ENCODE measurements at places on chromosomes 2 and 18. TPM values are rescaled to one million over a fixed set of nuclear protein-coding genes. Genes with fewer than 3 reads are reported as not detected.

DNA sequence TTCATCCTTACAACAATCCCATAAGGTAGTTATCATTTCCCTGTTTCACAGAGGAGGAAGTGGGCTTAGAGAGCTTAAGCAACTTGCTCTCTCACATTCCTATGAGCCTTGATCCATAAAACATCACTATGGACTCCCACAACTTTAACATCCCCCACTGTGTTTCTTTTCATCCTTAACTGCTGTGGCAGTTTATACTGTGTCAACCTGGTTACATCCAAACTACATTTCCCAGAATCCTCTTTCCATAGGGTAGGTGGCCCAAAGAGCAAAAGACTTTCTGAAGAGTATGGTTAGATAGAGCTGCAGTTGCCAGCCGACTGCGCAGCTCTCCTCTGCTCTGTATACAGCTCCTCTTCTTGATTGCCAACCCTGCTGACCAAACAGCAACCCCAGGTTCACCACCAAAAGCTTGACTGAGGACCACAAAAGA is 22.5 kb downstream of the MAP3K2 start:
- DNase-seq: no peak

DNA sequence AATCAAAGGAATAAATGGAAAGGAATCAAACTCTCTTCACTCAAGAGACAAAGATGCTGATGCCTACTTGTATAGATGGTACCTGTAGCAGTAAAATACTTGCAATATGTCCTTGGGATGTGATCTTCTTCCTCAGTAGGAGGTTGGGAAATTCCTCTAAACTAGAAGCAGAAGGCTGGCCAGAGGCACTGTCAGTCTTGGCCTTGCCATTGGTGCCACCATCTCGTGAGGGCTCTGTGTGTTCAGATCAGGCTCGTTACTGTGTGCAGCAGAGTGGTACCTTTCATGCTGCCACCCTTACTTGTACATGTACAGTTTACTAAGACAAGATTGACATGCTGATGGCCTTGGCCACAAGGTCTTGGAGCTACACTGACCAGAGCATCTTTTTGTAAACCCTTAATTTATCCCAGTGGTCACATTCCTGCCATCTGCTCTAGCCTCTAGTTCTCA is 169.0 kb downstream of the MYCN start:
- DNase-seq: no peak

- DNase-seq: no peak
Observed at GRCh38 chr18:79798346-79798998, 734 bp downstream of the KCNG2 start.

DNA sequence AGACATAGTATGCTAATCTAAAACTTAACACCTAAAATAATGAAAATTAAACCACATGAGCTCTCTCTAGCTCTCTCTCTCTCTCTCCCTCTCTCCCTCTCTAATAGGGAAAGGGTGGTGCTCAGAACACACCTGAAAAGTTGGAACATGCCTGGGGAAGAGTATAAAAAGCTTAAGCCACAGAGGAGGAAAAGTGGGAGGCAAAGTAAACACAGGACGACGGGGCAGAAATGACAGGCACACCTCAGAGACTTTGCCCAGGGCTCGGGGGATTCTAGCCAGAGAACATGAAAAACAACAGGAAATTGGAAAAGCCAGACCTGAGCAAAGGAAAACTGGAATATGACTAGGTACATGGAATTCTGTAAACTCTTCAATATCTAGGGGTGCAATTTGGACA is 666.1 kb downstream of the BCL11A start:
- DNase-seq: no peak

- DNase-seq: no peak
Observed at GRCh38 chr2:33246432-33246831, 230.0 kb upstream of the RASGRP3 start.

GRCh38 chr2:102770506-102770905 is 8.7 kb downstream of the TMEM182 start:
- DNase-seq: no peak

GRCh38 chr2:227025510-227025909 is 138.5 kb downstream of the COL4A4 start:
- no peak for DNase-seq

- DNase-seq: no peak
Observed at GRCh38 chr18:78920456-78921138, 59.0 kb upstream of the SALL3 start.

Gene ARMC9
- 0.50 TPM for total RNA-seq

Gene MROH2A
- total RNA-seq: not detected

Gene EFEMP1
- total RNA-seq: not detected

Gene ESCO1
- total RNA-seq: 22.8 TPM

Gene ANKRD39
- 47.7 TPM for total RNA-seq

Gene PLCL1
- total RNA-seq: 1.6 TPM

Gene IGFBP5
- total RNA-seq: not detected

All from activated CD4-positive, alpha-beta memory T cell treated with anti-CD3 and anti-CD28 coated beads, Interleukin-2, amount 10 ng/mL, durations not matched to agents 7 days and 5 days (primary cell).